ENCODE measurements at places on chromosomes 7 and 10. TPM values are rescaled to one million over a fixed set of nuclear protein-coding genes. Genes with fewer than 3 reads are reported as not detected.

The GPR15LG gene
- not detected for total RNA-seq

GRCh38 chr7:155761162-155761561 lies 51.1 kb downstream of the SHH start:
- DNase-seq = no peak

DNA sequence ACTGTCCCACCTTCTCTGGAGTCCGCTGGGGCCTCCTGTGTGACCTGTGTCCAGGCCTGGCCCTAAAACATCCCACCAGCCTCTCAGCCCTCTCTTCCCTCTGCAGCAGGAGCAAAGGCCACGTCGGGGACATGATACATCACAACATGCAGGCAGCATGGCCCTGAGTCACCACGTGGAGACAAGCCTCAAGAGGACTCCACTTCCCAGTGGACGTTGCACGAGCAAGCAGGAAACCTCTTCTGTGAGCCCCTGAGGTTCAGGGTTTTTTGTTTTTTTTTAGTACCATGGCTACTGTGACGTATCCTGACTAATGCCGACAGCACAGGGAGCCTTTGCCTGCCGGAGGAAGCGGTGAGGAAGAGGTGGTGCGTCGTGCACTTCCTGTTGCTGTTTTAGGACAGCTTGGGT lies 165.9 kb downstream of the DNAJB6 start:
- peak; percentile 84 for DNase-seq

DNA sequence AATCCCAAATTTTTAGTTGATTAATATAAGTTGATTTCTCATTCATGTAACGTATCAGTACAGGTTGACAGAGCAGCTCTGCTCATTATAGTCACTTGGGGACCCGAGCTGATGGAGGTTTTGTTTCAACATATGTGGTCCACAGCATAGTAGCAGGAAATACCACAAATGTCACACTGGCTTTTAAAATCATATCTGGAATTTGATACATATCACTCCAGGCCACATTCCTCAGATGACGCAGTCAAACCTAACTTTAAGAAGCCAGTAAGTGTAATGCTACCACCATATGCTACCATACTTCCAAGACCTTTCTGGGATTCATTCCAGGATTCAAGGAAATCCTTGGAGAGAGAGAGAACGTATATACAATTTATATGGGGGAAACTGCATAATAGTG lies 156.3 kb downstream of the PHF14 start:
- DNase-seq = no peak

- peak; percentile 36 for DNase-seq
These were observed 139.4 kb downstream of the EPC1 start for GRCh38 chr10:32207544-32207943.

Data from CD8-positive, alpha-beta memory T cell (primary cell).